ENCODE measurements at places on chromosomes 6 and 20.

- no peak for DNase-seq
Measured at GRCh38 chr6:41464481-41464880, 81.7 kb upstream of the FOXP4 start.

DNA sequence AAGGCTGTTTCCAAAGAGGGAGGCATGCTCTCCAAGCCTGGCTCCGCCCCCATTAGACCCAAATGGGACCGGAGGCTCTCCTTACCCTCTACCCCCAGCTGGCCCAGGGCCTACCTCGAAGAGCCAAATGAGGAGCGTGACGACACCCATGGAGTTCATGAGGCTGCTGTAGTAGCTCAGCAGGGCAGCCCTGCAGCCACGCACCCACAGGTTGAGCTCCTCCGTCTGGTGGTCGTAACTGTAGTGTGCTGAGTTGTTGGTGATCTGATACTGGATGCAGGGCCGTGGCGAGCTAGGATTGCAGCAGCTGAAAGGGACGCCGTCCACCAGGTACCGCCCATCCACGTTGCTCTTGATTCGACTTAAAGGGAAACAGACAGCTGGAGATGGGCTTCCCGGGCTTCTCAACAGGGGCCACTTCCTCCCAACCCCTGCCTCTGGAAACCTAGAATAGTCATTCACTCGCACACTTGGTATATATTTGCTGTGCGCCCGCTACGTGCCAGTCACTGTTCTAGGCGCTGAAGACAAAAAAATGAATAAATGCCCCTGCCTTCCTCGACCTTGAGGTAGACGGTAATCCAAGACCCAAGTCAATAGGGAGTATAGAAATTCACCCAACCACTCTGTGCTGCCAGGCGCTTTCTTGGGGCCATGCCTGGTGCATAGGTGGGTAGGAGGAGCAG, 18.0 kb downstream of the PRPH2 start:
- DNase-seq, result no peak

DNA sequence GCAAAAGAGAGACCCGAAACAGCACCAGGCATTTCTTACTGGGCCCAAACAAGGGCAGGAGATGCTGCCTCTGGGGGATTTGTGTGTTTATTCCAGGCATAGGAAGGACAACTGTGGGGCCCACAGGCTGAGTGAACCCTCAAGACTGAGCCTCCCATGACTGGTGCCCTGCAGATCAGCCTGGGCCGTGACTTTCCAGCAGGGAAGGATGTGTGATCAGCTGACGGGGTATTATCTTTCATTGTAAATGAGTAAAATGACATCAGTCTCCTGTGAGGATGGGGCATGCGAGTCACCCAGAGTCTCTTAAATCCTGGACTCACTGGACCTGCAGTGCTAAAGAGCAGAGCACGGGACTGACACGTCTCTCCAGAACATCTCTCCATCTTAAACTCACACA, 3.9 kb upstream of the TEAD3 start:
- DNase-seq, result peak; percentile 21

DNA sequence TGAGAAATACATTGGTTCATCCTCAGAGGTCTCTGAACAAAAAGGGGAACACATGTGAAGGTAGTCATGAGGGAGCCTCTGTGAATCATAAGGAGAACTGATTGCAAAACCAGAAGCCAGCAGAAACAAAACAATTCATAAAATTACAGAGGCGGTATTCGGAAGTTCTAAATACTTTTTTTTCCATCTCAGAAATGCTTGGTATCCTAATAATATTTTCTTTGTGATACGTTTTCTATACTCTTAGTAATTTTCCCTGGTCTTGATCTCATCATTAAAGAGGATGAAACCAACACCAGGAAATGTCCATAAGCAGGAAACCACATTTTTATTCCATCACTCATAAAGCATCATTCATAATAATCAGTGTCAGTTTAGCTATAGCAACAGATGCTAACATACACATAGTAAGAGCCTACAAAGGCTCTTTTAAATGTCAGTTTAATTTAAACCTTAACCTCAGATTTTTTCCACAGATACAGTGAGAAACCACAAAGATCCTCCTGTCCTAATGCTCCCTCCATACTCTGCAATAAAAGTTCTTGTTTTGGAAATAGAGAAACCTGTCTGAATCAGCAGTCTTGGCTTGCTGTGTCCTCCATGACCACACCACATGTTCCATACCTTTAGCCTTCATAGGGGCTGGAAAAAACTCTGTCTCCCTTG, 29.2 kb downstream of the SGK1 start:
- DNase-seq, result peak; percentile 89

DNA sequence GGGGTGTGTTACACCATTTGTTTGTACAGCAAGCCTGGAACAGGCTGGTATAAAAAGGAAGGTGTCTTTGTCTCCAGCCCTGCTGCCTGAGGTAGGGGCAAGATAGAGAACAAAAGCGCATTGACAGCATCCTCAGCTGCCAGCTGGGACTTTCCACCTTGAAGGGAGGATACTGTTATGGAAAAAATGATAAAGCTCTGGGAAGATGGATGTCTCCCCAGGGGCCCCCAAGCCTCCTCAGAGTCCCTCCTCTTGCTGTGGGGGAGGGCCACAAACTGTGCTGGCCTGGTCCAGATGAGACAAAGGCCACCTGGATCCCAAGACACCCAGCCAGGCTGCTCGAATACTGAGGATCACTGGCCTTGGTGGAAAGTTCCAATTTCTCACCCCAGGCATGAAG, 13.0 kb downstream of the REM1 start:
- no peak for DNase-seq

DNA sequence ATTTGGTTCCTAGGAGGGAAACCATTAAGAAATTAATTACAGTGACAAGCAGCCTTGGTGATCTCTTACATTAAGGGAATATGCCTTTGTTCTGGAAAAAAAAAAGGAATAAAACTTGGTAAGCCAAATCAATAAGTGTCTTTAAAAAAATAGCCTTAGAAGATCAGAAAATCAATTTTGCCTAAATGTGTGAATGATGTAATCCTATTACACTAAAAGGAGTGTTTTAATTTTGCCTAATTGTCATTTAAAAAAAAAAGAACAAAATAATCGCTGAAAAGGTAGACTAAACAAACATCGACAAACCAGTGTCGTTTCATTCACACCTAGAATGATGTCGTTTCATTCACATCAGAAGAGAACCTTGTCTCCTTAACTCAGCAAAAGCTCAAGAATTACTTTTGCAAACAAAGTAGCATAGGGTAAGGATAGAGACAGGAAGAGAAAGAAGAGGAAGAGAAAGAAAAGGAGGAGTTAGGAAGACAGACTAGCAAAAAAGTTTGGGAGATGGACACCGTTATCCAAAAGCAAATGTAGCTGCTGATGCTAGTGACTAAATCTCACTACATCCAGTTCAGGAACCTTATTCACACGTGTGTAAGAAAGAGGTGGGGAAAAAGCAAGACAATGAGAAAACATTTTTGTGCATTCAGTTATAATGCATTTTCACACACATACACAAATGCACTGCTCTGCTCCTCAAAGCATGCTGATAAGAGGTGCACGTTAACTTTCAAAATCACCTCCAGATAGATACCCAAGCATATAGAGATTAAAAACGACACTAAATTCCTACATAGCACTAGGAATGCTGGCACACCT, 60.6 kb downstream of the HIVEP2 start:
- no peak for DNase-seq

DNA sequence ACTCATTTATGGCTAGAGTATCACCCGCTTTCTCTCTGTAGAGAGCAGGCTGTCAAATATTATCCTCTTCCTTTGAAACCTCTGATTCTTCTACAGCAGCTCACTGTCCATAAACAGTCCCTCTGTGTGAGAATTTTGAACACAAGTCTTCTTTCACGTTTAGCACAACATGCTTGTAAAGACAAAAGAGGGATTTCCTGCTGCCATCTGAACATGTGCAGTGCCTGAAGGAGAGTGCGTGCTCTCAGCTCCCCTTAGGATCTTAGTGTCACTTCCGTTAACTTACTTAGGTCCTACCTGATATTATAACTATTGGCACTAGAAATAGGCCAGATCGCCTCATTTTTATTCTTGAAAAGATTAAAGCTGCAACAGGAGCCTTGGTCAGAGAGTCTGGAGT, 50.9 kb downstream of the FNDC1 start:
- no peak for DNase-seq

GRCh38 chr6:15484140-15484539, 178.7 kb downstream of the DTNBP1 start:
- DNase-seq, result no peak

DNA sequence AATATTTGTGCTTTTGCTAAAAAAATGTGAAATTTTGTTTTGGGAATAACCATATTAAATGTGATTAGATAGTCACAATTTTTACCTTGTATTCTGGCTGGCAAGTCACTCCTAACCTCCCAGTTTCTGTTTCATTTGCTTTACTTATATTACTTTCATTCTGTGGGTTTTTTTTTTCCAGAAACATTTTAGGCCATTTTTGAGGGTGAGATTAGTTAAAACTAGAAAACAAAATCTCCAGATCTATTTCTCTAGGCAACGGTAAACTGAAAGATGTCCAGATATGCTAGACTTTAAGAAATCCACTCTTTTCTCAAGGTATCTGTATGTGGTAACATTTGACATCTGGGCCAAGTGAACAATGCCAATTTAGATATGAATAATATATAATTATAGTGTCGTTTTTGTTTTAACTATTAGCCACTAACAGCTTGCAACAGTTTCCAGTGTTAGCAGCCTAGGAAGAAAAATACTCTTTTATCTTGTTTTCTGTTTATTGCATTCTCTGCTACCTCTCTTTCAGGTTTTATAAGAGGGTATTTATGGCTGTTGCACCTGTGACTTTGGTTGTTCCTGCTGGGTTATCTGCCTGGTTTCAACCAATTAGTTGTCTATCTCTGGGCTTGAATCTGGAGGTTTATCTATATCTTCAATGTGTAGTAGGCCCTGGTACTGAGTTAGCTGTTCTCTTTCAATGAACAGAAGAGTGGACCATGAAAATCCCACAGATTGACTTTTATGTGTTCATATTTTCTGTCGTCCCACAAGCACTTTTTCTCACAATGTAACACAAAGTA, 260.9 kb downstream of the NKAIN2 start:
- no peak for DNase-seq

- DNase-seq, result no peak
Measured at GRCh38 chr6:28709478-28710349, 184.0 kb downstream of the GPX5 start.

- no peak for DNase-seq
Measured at GRCh38 chr20:1539816-1540419, 17.6 kb downstream of the SIRPD start.

DNA sequence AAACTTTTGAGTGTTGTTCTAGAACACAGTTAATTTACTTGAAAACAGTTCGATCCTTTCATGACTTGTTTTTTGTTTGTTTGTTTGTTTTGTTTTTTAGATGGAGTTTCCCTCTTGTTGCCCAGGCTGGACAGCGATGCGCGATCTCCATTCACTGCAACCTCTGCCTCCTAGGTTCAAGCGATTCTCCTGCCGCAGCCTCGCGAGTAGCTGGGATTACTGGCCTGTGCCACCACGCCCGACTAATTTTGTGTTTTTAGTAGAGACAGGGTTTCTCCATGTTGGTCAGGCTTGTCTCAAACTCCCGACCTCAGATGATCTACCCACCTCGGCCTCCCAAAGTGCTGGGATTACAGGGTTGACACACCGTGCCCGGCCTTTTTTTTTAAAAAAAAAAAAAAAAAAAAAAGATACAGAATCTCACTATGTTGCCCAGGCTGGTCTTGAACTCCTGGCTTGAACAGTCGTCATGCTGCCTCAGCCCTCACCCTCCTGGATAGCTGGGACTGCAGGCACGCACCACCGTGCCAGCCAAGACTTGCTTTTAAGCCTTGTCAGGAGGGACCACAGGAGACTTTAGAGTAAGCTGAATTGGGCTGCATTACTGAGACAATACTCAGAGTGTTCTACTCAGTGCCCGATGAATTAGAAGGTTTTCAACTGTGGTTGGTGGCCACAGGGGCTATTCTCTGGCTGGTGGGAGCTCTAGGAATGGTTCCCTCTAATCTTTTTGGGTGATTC, 76.7 kb upstream of the SLC22A16 start:
- no peak for DNase-seq

DNA sequence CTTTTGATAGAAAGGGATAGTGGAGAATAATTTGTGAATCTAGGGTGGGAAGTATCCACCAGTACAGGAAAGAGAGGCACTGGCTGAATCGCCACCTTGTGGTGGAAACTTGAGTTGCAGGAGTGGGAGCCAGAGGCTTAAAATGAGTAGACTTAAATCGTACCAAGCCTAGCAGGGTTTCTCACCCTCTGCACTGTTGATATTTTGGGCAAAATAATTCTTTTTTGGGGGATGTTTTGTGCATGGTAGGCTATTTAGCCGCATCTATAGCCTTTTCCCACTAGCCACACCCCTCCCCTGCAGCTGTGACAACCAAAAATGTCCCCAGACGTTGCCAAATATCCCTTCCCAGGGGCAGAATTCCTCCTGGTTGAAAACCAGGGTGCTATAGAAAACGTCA, 119.1 kb downstream of the DHX35 start:
- peak; percentile 73 for DNase-seq

GRCh38 chr6:130934848-130935585, 107.8 kb downstream of the SMLR1 start:
- no peak for DNase-seq

- DNase-seq, result no peak
Measured at GRCh38 chr6:73329201-73329600, 24.9 kb downstream of the DPPA5 start.

DNA sequence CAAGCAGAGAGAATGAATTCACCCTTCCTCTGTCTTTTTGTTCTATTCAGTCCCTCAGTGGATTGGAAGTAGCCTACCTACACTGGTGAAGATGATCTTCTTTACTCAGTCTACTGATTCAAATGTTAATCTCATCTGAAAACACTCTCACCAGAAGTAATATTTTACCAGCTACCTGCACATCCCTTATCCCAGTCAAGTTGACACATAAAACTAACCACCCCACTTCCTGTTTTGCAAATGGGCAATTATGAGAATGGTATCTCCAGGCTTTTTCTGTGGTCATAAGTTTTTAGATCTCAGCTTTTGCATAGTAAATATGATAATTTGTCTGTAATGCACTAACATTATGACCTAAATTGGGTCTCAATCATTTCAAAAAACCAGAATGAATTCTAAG, 228.8 kb upstream of the ECI2 start:
- DNase-seq, result peak; percentile 54

All from NB4 (cell line).